ENCODE measurements at places on chromosomes 2 and 18.

DNA sequence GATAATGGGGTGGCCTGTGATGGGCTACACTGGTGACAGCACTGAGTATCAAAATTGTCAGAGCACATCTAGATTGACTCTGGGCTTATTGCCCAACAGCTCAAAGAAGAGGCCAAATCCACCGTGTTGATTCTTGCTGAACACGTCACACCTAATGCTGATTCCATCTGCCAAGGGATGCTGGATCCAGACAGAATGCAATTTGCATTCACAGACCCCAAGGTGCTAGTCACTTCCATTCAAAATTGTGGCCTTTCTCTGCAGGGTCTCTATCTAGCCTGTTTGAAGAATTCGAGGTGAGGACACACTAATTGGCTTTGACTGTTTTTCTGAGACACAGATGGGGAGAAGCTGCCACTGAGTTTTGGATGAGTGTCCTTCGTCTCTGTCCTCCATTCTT, 13.5 kb upstream of the GPR39 start:
- no peak for DNase-seq

DNA sequence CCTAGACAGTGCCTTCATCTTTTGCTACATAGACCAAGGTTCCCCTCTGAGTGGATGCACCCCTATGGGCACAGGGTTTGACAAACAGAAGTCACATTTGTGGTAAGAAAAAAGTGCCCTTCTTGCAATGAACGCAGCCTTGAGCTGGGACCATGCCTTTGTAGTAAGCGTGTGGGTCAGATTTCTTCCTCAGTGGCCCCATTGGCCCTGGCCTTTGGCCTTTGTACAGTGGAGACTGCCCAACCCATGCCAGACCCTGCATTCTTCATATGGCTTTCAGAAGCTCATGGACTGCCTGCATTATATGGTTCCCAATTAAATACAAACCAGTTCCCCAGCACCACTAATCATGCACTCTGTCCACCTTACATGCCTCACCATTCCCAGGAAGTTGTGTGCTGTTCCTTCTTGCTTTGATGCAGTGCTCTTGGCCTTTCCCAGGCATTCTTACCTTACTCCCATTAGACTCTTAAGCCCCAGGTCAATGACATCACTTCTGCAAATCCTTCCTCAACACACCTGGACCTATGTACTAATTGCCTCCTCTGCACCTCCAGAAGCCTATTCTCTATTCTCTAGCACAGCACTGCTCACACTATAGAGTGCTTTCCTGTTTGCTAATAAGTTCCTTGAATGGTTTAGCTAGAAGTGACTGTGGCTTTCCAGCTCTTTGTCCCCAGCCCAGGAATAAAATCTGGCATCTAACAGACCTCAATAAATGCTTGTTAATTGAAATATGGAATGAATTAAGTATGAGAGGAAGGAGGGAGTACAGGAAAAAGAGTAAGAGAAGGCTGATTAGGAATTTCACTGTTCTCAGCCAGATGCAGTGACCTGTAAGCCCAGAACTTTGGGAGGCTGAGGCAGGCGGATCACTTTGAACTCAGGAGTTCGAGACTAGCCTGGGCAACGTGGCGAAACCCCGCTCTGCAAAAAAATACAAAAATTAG, 60.2 kb downstream of the TMEM247 start:
- no peak for DNase-seq

DNA sequence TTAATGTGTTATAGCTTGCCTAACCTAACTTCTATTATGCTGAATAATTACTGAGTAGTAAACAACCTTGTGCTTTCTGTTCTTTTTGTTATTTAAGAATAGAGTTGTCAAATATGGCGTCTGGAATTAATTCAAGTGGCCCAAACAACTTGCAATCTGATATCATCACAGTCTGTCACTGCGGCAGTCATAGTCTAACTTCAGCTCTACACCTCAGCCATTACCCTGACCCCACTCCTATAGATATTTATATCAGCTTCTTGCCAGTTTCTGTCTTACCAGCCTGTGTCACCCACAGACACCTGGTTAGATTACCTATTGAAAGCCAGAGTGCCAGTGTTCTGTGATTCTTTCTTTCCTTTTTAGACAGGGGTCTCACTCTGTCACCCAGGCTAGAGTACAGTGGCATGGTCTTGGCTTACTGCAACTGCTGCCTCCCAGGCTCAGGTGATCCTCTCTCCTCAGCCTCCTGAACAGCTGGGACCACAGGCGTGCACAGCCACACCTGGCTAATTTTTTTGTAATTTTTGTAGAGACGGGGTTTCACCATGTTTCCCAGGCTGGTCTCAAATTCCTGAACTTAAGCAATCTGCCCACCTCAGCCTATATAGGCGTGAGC, 14.1 kb upstream of the KLHL41 start:
- no peak for DNase-seq

DNA sequence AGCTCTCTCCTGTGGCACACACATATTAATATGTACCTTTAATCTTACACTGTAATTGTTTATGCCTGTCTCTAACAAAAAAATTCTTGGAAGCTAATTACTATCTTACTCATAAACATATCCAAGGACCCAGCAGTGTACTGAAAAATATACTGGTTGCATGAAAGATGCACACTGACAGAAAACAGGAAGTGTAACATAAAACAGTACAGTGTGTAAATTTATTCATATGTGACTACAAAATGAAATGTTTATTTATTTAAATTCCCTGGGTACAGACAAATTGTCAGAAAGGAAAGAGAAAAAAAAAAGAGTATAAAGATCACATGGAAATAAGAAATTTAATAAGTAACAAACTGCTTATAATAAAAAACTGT, 28.5 kb downstream of the TMEM131 start:
- DNase-seq = no peak

GRCh38 chr2:48315896-48316194, 214.1 kb upstream of the STON1 start:
- DNase-seq = peak; percentile 26

DNA sequence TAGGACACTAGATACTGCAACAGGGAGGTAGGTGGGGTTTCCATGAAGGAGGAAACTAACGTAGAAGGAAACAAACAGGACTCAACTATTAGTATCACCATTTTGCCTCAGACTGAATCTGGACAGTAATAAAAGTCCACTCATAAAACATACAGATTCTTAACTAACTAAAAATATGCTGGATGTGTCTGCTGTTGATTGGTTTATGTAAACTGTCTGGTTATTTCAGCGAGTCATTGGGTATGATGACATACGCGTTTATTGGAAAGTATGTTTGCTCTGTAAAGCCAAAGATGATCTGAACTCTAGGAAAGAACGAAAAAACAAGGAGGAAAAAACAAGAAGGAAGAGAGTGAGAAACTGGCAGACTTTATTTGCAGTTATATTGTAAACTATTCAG, 1816.1 kb upstream of the LRRTM1 start:
- no peak for DNase-seq

- DNase-seq = no peak
Observed at GRCh38 chr2:25409468-25409867, 67.7 kb upstream of the DNMT3A start.

Measured in cerebellum (tissue), 4 donors.